CD8-positive, alpha-beta T cell (primary cell): ENCODE measurements at places on chromosomes 5 and 9.

DNA sequence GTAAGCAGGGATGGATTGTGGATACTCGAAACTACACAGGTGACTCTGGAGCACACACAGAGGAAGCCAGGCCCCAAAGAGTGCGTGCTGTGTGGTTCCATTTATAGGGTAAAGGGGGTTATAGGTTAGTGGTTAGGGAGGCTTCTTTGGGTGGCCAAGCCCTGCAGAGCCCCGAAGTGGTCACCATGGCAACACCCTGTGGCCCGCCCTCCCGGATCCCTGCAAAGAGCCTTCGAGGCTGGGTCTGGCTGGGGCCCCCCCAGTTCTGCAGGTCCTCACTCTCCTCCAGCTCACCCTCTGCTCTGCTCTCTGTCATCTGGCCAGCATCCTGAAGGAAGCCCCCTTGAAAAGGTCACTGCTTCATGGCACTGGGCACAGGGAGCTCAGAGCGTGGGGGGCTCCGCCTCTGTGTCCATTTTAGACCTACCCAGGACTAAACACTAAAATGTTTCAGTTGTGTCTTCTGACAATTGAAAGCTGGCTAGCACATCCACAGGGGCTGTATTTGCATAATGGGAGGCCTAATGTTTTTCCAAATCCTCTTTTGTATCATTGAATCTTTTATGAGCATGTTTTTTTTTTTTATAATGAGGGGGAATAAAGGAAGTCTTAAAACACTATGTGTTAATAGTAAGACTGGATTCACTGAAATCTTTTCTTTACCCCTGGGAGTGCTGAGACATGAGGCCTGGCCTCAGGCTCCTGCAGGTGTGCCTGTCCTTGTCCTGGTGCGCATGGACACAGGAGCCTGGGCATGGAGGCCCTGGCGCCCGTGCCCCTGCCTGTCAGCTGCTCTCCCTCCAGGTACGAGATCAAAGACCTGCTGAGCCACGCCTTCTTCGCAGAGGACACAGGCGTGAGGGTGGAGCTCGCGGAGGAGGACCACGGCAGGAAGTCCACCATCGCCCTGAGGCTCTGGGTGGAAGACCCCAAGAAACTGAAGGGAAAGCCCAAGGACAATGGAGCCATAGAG is 55.3 kb downstream of the WNK2 start:
- no peak for DNase-seq

- DNase-seq = no peak
Observed at GRCh38 chr5:17212996-17213395, 4.4 kb upstream of the BASP1 start.

GRCh38 chr5:43061352-43062075 is 21.4 kb upstream of the ANXA2R start:
- DNase-seq = no peak

DNA sequence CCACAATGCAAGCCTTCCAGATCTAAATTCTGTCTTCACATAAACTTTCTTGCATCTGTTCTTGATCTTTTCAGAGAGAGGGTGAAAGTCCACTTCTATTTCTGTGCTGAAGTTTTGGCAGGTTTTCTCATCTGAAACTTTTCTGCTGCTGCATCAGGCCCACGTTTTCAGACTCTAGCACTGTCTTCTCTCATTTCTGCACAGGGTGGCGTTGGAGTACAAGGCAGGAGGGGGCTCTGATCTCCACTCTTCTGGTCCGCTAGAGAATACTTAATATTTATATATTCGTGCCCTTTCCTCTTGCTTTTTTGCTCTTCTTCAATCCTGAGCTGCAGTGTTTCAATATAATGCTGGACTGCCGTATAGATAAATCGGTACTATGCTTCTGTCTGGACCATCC is 204.0 kb upstream of the PRDM9 start:
- no peak for DNase-seq

DNA sequence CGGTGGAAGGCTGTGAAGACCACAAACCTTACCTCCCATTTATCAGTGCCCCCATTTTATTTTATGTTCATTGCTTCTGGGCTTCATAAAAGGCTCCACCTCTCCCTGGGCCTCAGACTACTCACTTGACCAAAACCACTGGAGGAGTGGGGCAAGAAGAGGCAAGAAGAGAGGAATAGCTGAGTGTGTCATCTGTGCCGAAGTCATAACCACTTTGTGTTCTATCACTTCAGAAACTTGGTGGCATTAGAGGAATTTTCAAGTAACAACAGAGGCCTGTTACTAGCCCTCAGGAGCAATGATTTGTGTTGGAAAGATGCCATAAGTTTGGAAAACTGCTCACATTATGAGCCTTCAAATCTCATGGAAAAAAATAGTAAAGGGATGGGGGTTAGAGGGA is 88.7 kb upstream of the PIK3R1 start:
- DNase-seq = no peak

- no peak for DNase-seq
Observed at GRCh38 chr9:127396253-127396807, 639 bp upstream of the SLC2A8 start.

GRCh38 chr5:95883185-95884016 is 60.9 kb upstream of the GLRX start:
- DNase-seq = no peak

DNA sequence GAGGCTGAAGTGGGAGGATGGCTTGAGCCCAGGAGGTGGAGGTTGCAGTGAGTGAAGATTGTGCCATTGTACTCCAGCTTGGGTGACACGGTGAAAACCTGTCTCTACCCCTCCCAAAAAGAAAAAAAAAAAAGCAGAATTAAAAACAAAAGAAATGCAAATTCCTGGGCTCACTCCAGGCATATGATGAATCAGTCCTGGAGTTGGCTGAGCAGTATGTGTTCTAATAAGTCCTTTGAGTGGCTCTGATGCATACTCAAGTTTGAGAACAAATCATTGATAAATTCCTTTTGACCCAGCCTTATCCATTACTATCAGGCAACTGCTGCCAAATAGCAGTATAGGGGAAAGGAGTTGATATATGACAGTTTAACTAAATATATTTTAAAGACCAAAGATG is 28.3 kb downstream of the UHRF2 start:
- no peak for DNase-seq

- no peak for DNase-seq
Observed at GRCh38 chr9:124132671-124133147, 121.1 kb downstream of the LHX2 start.

- peak; percentile 56 for DNase-seq
Observed at GRCh38 chr5:157266286-157267007, 524 bp downstream of the CYFIP2 start.

DNA sequence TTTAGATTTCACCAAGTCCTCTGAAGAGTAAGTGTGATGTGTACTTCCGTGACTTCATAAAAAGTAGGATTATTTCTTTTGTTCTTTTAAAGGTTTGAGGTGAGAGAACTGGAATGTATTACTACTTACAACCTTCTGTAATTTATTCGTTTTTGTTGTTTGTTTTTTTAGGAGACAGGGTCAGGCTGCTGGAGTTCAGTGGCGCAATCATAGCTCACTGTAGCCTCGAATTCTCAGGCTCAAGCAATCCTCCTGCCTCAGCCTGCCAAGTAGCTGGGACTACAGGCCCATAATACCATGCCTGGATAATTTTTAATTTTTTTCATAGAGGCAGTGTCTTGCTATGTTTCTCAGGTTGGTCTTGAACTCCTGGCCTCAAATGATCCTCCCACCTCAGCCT is 68.3 kb upstream of the RETREG1 start:
- no peak for DNase-seq

DNA sequence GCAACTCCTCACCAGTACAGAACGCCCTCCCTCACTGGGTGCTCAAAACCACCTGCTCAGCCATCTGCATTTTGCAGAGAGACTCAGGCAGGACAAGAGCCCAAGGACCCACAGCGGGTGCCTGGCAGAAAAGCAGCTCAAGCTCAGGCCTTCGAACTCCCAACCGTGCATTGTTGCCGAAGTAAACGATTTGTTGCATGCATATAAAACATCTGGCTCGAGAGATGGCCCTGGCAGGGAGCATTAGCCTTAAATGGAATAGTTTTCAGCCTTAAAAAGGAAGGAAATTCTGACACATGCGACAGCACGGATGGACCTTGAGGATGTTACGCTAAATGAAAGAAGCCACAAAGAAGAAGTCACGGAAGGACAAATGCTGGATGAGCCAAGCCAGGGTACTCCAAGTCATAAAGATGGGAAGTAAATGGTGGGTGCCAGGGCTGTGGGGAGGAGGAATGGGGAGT is 160.4 kb upstream of the PHYKPL start:
- DNase-seq = no peak

DNA sequence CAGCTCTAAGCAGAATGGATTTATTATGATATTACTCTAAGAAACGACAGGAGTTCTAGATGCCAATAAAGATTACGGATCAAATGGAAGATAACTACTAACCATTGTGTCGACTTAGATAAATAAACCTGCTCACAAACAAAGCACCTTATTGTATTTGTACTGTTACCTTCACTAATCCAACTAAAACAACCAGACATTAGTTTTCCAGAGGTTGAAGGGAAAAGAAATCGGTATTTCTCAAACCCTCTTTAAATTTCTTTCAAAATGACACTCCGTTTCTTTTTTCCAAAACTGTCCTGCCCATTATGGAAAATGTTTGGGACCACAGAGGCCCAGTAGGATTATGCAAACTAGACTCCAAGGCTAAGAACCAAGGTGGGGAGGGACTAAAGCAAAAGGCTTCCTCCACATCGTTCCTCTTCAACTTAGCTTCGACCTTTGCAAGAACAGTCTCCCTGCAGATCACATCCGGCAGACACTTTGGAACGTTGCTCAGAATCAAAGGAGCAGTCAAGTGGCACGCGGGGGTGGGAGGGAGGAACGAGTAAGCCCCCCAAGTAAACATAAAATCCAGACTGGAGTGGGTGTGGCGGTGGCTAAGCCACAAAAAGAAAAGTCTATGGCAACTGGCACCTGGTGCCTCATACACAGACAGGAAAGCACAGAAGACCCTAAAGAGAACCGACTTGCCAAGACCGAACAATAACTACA is 2.7 kb downstream of the MLLT3 start:
- DNase-seq = no peak

DNA sequence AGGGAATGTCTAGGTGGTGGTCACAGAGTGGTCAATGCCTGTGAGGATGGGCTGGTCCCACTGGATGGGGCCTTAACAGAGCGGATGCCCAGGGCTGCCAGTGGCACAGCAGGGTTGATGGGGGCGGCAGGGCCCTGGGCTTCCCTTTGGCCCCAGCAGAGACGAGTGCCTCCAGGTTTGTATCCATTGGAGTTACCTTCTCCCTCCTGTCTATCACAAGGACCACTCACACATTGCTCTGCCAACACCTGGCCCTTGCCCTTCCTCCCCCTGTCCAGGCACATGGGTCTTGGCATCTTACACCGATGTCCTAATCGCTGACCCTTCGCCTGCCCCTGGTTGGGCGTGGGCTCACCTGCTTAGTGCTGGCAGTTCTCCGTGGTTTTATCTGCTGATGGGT is 26.2 kb upstream of the IRX4 start:
- no peak for DNase-seq

DNA sequence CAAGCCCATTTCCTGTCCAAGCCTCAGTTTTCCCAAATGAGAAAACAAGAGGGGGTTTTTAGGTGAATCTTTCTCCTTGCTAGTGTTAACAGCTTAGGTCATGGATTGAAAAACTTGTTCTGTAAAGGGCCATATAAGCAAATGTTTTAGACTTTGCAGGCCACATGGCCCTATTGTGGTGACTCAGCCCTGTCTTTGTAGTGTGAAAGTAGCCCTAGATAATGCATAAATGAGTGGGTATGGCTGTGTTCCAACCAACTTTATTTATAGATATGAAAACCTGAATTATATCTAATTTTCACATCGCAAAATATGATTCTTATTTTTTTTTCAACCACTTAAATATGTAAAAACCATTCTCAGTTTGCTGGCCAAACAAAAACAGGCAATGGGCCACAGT is 6.9 kb upstream of the BARX1 start:
- DNase-seq = no peak

GRCh38 chr5:150945486-150945885 is 40.7 kb upstream of the ZNF300 start:
- DNase-seq = no peak

DNA sequence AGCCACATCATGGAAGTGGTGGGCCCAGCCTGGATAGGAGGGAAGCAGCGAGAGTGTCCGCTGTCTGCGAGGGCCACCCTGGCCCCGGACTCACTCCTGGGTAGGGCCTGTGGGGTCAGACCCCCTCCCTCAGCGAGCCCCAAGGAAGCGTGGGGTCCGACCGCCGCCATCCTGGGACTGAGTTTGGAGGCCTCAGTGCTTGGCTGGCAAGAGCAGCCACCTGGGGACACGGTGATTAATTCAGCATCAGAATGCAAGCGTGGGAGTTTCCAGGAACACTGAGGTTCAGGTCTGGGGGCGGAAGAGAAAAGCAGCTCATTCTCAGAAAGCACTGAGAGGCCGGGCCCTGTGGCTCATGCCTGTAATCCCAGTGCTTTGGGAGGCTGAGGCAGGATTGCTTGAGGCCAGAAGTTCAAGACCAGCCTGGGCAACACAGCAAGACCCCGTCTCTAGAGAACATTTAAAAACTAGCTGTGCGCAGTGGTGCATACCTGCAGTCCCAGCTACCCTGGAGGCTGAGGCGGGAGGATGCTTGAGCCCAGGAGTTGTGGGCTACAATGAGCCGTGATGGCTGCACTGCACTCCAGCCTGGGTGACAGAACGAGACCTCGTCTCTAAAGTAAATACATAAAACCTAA is 18.3 kb upstream of the CAMSAP1 start:
- DNase-seq = no peak

- DNase-seq = no peak
Observed at GRCh38 chr5:1543398-1544293, 19.9 kb upstream of the LPCAT1 start.

DNA sequence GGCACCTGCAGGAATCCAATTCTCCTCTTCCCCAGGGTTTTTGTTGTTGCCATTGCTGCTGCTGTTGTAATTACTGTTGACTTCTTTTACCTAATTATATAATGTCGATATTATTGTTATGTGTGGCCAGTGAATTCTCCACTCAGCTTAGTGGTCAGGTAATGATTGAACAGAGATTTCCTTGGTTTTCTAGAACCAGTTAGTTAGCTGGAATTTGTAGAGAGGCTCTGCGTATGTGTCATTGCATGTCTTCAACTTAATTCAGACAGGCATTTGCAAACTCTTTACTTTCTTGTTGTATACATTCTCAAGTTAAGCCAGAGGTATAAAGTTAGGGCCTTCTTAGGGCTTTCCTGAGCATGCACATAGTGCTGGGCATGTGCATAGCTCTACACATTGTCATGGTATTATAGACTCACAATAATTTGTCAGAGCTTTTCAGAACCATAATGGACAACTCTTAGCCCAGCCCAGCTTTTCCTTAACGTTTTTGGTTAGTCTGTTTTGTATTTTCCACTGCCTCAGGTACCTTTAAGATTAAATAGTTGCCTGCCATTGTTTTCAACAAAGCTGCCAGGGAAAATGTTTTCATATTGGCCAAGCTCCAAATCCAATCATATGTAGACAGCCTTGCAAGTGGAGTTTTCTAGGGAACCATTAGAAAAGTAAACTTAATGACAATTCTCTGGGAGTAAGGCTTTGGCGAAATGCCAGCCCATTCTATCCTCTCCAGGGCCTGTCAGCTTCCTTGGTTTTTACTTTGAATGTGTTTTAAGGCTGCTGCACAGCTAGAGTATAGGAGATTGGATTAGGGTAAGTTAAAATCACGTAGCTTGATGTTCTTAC is 68.1 kb downstream of the UBE2R2 start:
- no peak for DNase-seq

GRCh38 chr5:463301-463700 is 20.3 kb downstream of the EXOC3 start:
- DNase-seq = no peak
